ENCODE measurements at places on chromosomes 5 and 9.

GRCh38 chr9:131759017-131759647 is 19.3 kb upstream of the RAPGEF1 start:
- no peak for DNase-seq

DNA sequence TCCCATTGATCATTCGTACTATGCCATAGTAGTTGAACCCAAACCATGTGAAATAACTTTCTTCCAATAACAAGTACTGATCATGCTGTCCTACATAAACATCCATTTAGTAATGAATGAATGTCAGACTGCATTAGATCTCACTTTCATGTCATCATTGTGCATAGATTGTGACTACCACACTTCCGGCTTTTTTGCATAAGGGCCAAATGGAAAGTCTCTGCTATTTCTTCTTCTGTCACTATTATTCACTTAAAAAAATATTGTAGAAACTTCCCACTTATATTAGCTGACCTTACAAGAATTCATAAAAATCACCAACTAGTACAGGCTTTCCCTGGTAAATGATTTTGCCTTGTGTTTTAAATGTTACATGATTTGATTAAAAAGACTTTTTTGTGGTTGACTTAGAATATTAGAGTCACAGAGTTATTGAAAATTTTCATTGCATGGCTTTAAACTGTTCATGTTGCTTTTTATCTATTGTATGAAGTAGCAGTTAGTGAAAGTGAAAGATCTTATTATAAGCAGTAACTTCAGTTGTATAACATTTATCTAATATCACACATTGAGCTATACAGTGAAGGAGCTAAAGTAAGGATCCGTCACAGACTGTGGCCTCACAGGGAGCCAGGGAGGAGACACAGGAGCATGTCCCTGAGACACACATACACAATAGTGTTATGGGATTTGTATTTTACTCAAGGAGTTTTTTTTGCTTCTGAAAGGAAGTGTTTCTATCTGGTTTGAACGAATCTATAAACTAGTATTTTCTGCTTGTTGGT is 33.9 kb downstream of the LMNB1 start:
- no peak for DNase-seq

DNA sequence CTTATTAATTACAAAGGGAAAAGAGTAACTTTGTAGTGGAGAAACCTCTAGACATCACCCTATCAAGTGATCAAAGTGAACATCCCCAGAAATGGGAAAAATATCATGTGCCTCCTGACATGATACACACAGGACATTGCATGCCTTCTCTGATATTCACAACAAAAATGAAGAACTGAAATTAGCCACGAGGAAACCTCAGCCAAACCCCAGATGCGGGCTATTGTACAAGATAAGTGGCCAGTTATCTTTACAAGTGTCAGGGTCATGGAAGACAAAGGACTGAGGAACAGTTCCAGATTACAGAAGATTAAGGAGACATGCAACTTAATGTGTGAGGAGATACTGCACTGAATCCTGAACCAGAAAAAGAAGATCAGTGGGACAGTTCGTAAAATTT is 23.8 kb upstream of the NPM1 start:
- no peak for DNase-seq

DNA sequence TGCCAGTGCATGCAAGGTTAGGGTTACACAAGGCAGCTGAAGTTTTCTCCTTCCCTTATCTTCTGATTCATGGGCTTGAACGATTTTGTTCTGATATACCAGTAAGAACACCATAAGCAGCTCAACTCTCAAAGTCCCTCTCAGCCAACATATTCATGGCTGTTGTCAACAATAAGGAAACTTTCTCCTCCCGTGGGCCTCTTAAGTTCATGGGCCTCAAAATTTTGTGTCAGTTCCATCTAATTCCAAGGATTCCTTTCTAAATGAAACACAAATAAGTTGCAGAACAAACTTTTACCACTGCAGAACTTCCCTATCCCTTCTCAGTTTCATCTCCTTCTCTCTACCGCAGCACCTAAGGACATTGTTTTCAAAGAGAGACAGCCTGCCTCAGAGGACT is 23.6 kb upstream of the CAST start:
- no peak for DNase-seq

- no peak for DNase-seq
These were observed 54.4 kb upstream of the TRAF1 start for GRCh38 chr9:120980951-120981350.

GRCh38 chr5:64744914-64745313 is 23.6 kb downstream of the SREK1IP1 start:
- no peak for DNase-seq

GRCh38 chr5:141878186-141878710 is at the start of gene PCDH1:
PCDH1 (minus strand) TSS chr5:141878410; CDS start chr5:141878262, 148 bp downstream.
- DNase-seq = peak; percentile 45

- DNase-seq = no peak
These were observed 47.6 kb downstream of the JAKMIP2 start for GRCh38 chr5:147734894-147735293.

- DNase-seq = no peak
These were observed 38.9 kb downstream of the ADAMTS16 start for GRCh38 chr5:5179079-5179478.

DNA sequence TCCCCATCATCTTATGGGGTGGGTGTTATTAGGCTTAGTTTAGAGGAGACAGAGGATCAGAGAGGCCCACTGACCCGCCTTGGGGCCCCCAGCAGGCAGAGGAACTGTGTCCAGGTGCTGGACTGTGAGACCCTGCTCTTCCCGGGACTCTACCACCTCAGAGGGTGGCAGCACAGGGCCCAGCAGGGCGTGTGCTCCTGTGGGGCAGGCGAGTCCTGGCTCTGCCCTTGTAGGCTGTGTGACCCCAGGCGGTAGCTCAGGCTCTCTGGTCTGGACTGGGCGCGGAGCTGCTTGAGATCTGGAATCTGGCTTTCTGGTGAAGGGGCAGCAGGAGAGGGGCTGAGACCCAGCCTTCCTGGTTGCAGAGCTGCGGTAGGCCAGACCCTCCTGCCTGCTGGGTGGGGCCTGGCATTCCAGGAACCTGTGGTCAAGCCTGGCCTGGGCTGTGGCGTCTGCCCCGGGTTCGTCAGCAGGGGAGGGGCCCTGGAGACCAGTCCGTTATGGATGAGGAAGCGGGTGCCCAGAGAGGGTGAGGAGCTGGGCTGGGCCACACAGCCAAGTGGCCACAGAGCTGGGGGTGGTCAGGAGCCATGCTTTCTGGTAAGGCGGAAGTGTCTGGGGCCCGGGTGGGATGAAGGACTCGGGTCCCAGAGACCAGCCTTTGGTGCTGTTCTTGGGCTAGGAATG is 46.5 kb downstream of the RXRA start:
- DNase-seq = peak; percentile 54

- peak; percentile 66 for DNase-seq
These were observed 781 bp downstream of the FOXD1 start for GRCh38 chr5:73447530-73448462.

GRCh38 chr5:99706160-99706559 is 777.4 kb upstream of the CHD1 start:
- no peak for DNase-seq

GRCh38 chr5:95590880-95591279 is 29.0 kb upstream of the GPR150 start:
- DNase-seq = no peak

- DNase-seq = no peak
These were observed 6.0 kb upstream of the PRRT1B start for GRCh38 chr9:131539223-131539923.

DNA sequence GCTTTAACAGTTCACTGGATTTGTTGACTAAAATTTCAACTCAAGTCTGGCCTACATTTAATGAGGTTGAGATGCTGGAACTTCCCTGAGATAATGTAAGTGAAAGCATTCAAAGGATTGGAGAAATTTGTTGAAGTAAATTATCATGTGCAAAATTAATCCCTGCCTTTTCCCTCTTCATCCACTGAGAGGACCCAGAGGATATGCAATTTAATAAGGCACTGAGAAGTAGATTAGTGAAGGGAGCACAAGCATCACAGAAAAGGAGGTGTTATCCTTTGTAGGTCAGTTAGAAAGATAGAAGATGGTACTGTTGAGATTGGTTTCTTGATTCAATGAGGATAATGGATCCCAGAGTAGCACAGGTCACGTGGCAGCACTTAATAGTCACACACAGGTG is 42.6 kb upstream of the ANKRD31 start:
- no peak for DNase-seq

- DNase-seq = peak; percentile 54
These were observed 378.2 kb upstream of the RPS23 start for GRCh38 chr5:82656341-82656761.

DNA sequence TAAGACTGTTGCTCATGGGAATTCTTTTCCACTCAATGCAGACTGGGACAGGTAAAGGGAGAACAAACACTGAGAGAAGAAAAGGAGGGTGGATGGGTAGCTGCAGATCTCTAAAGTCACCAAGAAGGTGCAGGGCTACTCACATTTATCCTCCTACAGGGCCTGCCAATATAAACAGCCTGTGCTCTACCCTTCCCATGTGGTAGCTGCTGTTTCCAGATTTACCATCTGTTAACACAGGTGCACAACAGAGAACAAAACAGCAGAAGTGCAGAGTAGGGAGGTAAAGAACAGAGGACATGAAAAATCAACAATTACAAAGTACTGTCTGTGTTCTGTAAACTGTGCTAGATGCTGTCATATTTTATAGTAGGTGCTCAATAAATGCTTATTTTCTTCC is 26.0 kb downstream of the JAKMIP2 start:
- no peak for DNase-seq

DNA sequence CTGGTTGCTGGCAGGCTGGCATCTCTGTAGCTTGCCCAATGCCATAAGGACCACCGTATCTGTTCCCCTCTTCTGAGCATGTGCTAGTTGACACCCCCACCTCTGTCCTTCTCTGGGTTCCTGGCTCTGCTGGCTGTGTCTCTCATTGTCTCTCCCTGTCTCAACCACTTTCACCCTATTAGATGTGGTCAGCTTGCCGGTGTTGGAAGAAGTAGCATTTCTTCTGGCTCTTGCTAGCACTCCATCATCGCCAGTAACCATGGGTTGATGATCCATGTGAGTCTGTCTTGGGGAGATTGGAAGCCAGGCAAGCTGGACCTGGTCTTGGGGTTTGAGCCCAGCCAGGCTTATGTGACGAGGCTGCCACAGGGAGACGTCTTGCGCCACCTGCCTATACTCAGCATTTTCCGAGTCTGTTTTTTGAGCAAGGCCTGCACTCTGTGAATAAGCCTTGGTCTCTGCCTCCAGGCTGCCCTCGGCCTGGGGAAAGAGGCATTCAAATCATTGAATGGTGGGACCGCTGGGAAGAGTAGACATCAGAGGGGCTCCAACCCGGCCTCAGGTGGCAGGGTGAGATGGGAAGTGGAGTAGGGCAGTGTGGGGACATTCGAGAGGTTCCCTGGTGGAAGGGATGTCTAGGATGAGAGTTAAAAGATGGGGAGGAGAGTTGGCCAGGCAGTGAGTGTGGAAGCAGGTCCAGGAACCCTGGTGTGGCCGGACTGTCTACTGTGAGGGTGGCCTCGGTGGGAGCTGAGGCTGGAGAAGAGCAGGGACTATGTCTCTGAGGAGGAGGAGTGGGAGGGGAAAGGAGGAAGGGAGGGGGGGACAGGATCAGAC is 74.3 kb downstream of the ZNF618 start:
- DNase-seq = peak; percentile 12

DNA sequence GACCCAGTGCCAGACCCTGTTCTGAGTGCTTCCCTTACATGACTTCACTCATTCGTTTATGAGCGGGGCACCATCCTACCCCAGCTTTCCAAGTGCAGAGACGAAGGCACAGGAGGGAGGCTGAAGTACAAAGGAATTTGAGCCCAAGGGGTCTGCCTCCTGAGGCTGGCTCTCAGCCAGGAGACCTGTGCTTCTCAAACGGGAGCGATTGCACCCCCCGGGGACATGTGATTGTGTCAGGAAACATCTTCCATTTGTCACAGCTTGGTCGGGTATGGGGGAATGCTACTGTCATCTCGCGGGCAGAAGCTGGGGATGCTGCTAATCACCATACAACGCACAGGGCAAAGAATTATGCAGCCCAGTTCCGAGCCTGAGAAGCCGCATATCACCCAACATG is 23.9 kb downstream of the ADCY2 start:
- DNase-seq = no peak

DNA sequence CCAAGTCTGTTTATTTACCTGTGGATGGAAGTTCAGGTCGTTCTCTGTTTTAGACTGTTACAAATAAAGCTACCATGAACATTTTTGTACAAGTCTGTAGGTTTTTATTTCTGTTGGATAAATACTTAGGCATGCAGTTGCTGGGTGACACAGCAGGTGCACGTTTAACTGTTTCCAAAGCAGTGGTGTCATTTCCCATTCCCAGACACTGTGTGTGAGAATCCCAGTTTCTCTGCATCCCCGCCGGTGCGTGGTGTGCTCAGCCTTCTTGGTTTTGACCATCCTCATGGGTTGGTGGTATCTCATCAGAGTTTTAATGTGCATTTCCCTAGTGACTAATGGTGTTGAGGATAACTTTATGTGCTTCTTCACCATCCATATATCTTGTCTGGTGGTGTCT is 27.2 kb downstream of the AHRR start:
- DNase-seq = no peak

DNA sequence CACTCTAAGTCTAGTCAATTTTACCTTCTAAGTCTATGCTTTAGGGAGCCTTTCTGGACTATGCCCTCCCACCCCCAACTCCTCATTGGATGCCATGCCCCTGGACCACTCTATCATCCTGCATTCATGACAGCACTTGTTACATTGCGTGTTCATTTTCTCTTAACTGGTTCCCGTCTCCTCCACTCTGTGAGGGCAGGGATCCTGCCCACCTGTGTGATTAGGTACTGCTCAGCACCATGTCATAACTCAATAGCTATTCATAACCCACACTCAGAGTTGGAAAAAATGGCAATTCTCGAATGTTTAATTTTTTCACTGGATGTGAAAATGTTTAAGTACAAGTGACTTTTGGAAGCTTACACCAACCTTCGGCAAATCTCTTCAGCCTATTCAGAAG is 88.5 kb downstream of the PRLR start:
- no peak for DNase-seq

DNA sequence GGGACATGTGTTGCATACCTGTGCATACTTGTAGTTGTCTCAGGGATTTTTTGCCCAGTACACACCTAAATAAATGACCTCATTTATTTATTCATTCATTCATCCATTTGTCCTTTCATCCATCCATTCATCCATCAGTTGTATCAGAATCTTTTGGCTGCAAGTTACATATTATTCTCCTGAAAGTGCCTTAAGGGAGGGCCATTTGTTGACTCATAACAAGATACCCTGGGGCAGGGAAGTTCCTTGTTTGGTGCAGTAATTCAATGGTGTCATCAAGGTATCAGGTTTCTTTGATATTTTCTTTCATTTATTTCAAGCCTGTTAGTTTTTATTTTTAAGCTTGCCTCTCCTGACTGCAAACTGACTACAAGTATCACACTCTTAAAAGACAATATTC is 597.9 kb upstream of the TLE4 start:
- no peak for DNase-seq

- no peak for DNase-seq
These were observed 159.2 kb downstream of the CDC42SE2 start for GRCh38 chr5:131423056-131423455.

GRCh38 chr5:74424162-74424868 is 216.2 kb downstream of the ENC1 start:
- DNase-seq = no peak

DNA sequence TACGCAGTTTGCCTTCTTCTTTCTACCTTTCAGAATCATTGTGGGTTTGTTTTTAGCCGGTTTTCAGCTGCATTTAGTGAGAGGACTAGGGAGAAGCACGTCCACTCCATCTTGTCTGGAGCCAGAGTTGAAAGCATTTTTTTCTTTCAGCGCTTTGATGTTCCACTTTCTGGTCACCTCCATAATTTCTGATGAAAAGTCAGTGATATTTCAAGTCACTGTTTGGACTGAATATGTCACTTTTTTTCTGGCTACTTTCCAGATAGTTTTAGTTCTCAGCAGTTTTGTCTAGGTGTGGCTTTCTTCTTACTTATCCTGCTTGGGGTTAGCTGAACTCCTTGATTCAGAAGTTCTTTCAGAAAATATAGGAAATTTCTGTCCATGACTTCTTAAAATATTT is 123.9 kb upstream of the IER5L start:
- no peak for DNase-seq

Data from right hindlimb (tissue), 1 donor.